ENCODE measurements at places on chromosomes 11 and 22.

- no peak for DNase-seq
These were observed 7.4 kb downstream of the KMT2A start for GRCh38 chr11:118443590-118444218.

DNA sequence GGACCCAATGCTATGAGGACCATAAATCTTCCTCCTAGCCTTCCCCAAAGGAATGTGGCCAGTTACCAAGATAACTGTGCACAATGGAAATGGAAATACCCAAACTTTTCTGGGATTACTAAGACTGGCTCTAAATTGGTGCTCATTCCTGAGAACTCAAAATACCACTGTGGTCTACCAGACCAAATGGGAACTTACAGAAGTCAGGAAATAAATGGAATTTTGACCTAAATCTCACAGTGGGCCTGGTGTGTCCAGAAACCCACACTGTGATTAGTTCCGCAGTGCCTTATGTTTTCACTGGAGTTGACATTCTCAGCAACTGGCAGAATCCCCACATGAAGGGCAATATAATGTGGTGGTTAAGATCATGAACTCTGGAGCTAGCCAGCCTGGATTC lies 99.4 kb upstream of the ZC3H12C start:
- no peak for DNase-seq

- no peak for DNase-seq
These were observed 6.8 kb upstream of the HMBS start for GRCh38 chr11:119077839-119078238.

DNA sequence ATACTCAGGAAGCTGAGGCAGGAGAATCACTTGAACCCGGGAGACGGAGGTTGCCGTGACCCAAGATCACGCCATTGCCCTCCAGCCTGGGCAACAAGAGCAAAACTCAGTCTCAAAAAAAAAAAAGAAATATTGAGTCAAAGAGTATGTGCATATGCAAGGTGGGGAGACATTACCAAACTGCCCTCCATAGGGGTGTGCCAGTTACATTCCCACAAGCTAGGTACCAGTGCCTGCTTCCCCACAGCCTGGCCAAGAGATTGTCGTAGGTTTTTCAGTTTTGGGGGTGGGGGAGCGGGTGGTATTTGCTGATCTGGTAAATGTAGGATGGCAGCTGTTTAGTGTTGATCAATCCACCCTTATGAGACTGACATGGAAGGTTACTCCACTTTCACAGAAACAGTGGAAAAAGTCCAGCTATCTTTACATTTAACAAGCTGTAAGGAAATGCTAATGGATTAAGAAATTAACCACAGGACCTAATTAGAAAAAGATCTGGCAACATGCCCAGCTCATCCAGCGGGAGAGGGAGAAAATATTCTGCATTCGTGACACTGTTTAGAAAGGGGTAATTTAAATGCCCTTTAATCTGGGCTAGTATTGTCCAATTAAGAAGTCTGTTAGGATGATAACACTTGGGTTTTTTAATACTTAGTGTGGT lies 89.4 kb downstream of the PACS1 start:
- no peak for DNase-seq

GRCh38 chr22:43114958-43115357 lies 4.4 kb downstream of the BIK start:
- no peak for DNase-seq

DNA sequence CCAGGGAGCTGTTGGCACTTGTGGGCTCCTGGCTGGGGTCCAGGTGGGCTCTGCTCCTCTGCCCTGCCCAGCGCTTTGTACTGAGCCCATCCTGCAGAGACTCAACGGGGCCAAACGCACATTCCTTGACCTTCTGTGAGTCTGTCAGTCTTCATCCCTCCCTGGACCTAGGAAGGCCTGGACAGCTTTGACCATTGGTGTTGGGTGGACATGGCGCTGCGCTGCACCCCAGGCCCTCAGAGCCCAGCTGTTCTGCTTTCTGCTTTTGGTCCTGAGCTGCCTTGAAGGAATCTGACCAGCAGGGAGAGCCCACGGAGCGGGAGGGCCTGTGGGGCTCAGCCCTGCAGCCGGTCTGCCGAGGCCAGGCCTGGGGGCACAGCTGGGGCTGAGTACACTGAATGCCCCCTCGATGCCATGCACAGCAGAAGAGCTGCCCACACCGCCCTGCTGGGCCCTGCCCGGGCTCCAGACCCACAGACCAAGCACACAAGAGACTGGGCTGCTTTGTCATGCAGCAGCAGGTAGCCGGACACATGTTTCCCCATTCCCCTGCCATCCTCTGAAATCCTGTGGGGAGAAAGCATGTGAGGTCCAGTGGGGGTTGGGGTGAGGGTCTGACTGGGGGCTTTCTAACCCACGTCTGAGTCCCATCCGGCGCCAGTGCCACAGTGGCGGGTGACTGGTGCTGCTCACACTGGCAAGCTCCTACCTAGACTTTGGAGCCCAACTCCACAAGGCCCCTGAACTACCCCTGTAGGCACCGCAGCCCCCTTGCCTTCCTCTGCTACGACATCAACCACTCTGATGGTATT lies 24.1 kb upstream of the CCDC188 start:
- no peak for DNase-seq

- DNase-seq = no peak
These were observed 54.0 kb downstream of the MIAT start for GRCh38 chr22:26711205-26711963.

DNA sequence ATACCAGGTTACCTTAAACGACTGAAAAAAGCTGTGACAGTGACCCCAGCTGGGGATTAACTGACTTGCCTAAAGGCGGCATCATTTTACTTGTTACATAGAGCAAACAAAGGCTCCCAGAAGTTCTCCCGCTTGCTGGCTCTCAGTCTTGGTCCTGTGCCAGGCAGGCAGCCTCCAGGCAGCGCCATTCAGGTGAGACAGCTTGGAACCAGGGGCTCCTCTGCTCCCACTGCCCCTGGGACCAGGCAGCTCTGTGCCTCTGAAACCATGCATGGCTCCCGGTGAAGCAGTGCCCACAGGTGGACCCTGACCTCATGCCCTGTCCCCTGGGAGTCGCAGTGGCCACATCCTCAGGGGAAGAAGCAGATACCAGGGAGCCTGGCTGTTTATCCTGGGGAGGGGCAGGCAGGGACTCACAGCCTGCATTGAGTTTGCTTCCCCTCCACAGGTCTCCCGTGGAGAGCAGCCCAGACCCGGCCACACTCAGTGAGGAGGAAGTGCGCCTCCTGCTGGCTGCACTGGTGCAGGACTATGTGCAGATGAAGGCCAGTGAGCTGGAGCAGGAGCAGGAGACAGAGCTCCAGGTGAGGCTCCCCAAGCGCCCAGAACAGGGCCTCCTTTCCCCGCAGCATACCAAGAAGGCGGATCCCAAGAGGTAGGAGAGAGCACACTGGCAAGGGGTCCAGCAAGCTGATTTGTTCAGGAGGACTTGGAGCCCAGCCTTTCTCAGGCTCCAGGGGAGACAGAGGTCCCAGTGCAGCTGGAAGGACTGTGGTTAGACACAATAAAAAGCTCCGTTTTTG lies 15.6 kb upstream of the CYP2R1 start:
- DNase-seq = peak; percentile 8

- no peak for DNase-seq
These were observed 4.8 kb downstream of the OAF start for GRCh38 chr11:120215634-120216033.

GRCh38 chr22:30434843-30435242 lies 9.3 kb downstream of the MTFP1 start:
- no peak for DNase-seq

- DNase-seq = no peak
These were observed 312.1 kb downstream of the NTM start for GRCh38 chr11:131682373-131683015.

DNA sequence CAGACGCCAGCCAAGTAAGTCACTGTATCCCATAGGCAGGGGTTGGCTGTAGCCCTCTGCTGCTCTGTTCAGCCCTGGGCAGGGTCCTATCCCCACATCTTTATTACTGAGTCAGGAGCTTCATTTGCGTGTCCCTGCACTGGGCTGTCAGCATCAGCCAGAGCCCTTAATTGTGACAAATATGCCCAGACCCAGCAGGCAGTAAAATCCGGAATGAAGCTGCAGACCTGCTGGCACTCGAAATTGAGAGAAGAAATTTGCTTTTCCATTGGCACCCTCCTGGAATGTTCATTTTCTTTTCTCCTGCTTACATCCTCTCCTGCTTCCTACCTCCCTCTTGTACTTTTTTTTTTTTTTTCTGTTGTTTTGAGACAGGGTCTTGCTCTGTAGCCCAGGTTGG lies 43.8 kb downstream of the CEP164 start:
- DNase-seq = no peak

GRCh38 chr11:2737866-2738265 lies 38.1 kb upstream of the KCNQ1OT1 start:
- DNase-seq = no peak

- DNase-seq = no peak
These were observed 155.3 kb downstream of the MIAT start for GRCh38 chr22:26812731-26813130.

- no peak for DNase-seq
These were observed 59.6 kb downstream of the PISD start for GRCh38 chr22:31602259-31602952.

GRCh38 chr11:133905677-133906156 lies 51.1 kb downstream of the IGSF9B start:
- DNase-seq = no peak

- no peak for DNase-seq
These were observed 68.5 kb downstream of the PIWIL3 start for GRCh38 chr22:24706054-24706453.

- DNase-seq = no peak
These were observed 122.9 kb downstream of the MAML2 start for GRCh38 chr11:96219981-96220623.

- DNase-seq = no peak
These were observed 22.2 kb upstream of the CBX7 start for GRCh38 chr22:39174498-39175352.

DNA sequence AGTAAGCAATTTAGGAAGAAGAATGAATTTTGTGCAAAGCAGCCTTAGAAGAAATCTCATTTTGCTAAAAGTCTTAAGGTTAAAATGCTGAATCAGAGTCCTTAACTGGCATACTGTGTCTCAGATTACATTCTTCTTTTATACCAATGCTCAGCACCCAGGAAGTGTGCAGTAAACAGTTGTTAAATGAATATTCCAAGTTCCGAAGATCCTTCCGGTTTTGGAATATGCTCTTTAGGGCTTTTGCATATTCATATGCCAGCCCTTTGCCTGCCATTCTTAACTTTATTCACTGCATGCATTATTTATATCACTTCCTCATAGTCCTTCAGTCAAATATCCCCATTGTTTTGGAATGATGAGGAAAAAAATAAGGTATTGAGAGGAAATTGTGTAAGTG lies 242.0 kb downstream of the DDX10 start:
- no peak for DNase-seq

GRCh38 chr11:2193099-2193887 lies 21.7 kb upstream of the TH start:
- no peak for DNase-seq

DNA sequence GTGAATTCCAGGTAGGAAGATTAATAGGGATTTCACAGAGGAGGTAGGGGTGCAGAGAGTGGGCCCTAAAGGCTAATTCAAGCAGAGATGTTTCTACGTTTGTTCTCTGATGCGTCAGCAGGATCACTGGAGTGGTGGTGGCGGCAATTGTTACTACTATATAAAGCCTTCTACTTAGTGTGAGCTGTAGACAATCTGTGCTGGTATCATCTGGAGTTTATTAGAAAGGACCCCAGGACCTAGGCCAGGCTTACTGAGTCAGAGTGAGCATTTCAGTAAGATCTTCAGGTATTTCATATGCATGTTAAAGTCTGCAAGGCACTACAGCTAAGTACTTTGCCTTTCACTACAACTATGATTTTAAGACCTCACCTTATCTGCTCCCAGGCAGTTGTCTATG lies 59.5 kb downstream of the USP35 start:
- no peak for DNase-seq

DNA sequence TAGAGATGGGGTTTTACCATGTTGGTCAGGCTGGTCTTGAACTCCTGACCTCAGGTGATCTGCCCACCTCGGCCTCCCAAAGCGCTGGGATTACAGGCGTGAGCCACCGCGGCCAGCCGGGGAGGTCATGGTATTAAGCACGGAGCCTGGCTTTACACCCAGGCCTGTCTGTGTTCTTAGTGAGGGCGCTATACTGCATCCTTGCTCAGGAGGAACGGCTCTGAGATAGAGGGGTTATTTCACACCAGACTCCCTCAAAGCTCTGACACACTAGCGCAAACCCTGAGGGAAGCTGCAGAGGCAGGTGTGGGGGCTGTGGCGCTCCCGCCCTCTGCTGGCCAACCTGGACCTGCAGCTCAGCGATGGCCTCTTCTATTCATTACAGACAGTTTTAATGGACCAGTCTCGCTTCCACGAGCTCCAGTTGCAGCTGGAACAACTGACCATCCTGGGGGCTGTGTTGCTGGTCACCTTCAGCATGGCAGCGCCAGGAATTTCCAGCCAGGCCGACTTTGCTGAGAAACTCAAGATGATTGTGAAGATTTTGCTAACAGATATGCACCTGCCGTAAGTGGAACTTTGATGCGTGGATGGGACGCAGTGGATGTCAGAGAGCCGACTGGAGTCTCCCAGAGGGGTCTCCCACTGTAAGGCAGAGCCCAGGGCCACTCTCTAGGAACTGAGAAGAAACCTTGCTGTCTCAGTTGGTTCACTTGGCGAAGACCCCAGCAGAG lies 26.2 kb downstream of the TCP11L1 start:
- no peak for DNase-seq

GRCh38 chr11:117000014-117000737 lies 98.1 kb downstream of the SIK3 start:
- no peak for DNase-seq

DNA sequence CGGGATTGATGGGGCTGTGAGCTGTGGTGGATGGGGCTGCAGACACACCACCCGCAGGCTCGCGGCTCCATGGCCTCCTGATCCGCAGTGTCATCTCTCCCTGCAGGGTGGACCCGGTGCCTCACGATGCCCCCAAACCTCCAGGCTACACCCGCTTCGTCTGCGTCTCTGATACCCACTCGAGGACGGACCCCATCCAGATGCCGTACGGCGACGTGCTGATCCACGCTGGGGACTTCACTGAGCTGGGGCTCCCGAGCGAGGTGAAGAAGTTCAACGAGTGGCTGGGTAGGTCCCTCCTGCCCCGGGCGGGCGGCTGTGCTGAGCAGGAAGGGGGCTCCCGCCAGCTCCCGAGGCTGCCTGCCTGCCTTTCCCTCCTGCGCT lies 23.1 kb downstream of the MPPED1 start:
- no peak for DNase-seq

Measured in DMS 273 treated with DMSO at 0.1 percent for 48 hours (cell line).